Stimulated activated CD4-positive, alpha-beta T cell treated with anti-CD3 and anti-CD28 coated beads, TNF-alpha, amount 100 ng/mL, for 48 hours (primary cell): ENCODE measurements at places on chromosomes 5 and 9.

DNA sequence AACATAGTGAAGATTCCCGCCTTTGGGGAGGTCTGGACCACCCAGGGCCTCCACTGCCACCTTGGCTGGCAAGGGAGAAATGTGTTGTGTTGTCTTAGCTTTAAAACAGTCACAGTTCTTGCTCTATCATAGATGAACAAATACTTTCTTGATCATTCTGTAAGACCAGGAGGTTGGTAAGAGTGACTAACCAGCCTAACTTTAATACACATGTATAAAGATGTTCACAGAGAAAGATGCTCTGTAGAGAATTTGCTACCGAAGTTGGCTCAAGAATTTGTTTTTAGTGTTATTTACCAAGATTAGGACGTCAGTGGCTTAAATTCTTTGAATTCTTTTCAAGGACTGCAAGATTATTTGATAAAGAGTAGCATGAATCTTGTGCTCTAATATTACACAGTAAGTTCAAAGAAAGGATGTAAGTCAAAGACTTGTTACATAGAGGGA, 28.4 kb downstream of the GLRX start:
- DNase-seq = no peak

DNA sequence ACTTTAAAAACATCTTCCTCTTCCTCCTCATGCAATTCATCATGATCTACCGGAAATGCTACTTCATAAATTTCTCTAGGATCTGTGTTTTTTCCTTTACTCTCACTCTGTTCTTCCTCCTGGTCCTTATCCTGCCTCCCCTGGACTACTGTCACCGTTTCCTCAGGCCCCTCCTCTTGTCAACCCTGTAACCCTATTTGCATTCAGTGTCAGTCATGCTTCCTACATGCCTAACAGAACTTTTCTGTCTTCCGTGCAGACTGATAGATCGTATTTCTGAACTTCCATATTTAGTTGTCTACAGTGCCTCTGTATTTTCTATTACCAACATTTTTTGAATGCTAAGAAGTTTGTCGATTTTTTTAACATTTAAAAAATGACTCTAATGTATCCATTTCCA, 27.3 kb downstream of the HTR4 start:
- no peak for DNase-seq

DNA sequence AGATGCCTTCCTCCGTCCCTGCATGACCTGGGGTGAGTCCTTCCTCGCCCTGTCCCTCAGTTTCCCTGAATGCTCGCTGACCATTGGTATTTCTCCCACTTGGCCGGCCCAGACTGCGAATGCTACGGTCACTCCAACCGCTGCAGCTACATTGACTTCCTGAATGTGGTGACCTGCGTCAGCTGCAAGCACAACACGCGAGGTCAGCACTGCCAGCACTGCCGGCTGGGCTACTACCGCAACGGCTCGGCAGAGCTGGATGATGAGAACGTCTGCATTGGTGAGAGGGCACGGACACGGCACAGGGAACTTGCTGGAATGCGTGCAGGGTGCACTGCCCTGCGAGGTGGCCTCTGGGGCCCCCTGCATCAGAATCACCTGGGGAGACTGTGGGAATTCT, 77.1 kb downstream of the NTNG2 start:
- DNase-seq = no peak

- DNase-seq = no peak
These were observed 2.7 kb downstream of the UGT3A1 start for GRCh38 chr5:35988529-35988928.

GRCh38 chr9:34552606-34552981, 29.8 kb upstream of the ENHO start:
- no peak for DNase-seq

GRCh38 chr5:171330021-171330420, 21.0 kb downstream of the TLX3 start:
- DNase-seq = no peak

GRCh38 chr5:472076-472655, 29.2 kb downstream of the EXOC3 start:
- DNase-seq = no peak

DNA sequence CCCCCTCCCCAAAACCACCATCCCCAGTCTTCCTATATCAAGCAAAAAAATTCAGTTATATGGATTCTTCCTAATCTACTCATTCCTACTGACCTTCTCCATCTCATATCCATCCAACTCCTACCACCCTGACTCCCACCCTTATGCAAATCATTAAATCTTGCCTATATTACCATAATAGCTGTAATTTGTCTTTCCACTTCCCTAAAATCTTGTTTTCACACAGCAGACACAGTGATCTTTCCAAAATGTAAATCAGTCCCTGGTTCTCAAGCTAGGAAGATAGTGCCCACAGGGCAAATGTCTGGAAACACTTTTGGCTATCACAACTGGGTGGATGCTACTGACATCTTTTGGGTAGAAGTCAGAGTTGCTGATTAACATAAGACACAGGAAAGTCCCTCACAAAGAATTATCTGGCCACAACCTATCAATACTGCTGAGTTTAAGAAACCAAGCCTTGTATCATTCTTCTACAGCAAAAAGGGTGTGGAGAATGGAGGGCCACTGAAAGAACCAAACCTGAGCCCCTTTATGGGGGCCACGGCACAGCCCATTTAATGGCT, 1.4 kb downstream of the SRA1 start:
- no peak for DNase-seq

- DNase-seq = no peak
These were observed 85.1 kb downstream of the AMBP start for GRCh38 chr9:113992994-113993393.

- no peak for DNase-seq
These were observed 716 bp downstream of the TMEM171 start for GRCh38 chr5:73121119-73121463.

DNA sequence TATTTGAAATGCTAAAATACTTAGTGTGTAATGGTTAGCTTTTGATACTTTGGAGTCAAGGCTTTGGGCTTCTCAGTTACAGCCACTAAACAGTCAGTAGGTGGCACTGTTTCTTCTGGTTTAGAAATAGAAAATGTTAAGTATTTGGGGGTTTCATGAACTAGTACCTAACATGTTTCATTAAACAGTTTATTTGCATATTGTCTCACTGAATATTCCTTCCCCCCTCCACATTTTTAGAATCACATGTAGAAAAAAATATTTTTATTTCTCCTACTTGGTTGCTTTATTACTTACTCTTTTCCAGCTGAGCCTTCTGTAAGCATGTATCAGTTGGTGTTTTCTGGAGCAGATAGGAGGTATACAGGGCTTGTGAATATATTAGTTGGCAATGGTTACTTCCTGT, 48.0 kb downstream of the IPO11 start:
- no peak for DNase-seq

DNA sequence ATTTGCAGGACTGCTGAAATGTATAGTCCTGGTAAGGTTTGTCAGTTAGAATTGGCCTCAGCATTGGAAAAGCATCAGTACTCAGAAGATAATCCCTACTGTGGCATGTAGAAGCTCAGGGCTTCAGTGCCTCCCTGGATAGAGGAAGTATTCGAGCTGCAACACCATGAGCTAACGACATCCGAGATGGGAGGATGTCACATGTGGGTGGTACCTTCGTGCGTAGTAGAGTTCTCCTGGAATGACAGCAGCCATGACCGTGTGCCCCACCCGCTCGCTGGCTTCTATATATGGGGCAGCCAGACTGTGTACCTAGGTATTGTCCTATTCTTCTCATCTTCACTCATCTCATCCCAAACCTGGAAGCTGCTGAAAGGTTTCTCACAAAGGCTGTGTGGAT, 345.8 kb upstream of the KLF9 start:
- no peak for DNase-seq

DNA sequence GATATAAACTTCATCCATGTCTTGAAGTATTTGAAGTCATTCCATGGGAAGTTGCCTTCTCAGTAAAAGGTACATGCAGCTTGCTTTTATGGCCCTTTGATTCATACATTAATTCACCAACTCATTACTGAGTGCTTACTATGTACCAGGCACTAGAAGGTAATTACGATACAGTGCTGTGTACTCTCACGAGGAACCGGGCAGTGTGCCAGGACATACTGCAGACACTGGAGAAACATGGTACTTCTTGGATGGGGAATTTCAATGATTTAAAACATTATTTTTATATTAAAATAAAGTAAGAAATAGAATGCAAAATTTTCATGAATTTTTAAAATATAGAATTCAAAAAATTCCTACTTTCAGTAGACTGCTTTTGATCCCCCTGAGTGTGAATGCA, 71.4 kb upstream of the WDR41 start:
- no peak for DNase-seq
